Right atrium auricular region (tissue), 2 donors: ENCODE measurements at places on chromosomes 5 and 9.
A peak's percentile ranks its signal among the peaks of the same experiment; 100 is the strongest.

DNA sequence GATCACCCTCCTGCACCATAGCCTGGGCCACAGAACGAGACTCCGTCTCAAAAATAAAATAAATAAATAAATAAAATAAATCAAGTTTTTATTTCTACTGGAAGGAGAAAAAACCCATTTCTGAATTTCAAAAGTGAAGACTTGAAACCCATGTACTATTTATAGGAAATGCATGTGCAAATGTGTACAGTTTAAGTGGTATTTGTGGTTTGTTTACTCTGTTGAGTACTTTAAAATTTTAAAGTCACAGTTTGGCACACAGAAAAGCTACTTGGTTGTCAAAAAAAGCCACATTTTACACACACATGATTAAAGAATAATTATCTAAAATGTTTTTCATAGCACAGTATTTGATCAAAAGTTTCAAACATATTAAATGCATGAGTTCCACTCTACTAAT, 43.6 kb downstream of the NR3C1 start:
- DNase-seq = no peak

DNA sequence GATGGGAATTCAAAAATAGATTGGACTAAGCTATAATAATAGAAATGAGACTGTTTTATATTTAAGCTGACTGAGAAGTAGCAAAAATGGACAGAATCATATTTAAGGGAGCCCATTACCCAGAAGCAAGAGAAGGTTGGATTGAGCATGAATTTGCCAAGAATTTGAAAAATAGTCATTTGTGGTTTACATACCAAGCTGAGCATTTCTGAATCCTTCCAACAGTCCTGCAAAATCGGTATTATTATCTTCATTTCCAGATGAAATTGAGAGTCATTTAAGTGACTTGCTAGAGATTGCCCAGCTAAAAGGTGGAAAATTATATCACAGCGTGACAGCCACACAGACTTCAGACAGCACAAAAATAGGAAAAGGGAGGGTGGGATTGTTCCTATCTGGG, 48.4 kb downstream of the TNFSF15 start:
- no peak for DNase-seq

GRCh38 chr9:111891910-111892499, 4.6 kb upstream of the UGCG start:
- DNase-seq = no peak

DNA sequence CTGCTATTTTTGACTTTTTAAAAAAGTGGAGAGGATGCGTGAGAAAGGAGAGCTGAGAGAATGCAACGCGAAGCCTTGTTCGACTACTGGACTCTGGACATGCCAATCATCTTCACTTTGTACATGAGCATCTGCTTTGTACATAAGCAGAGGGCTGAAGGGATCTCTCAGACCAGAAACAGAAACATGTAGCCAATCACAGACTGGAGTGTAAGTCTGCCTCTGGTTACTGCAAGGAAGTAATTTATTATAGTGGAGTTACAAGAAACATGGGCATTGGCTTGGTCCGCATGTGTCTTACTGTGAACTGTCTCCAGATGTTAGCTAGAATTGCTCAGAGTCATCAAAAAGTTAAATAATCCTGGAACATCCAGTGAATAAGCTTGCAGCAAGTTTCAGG, 190.0 kb upstream of the GRAMD2B start:
- DNase-seq = no peak

DNA sequence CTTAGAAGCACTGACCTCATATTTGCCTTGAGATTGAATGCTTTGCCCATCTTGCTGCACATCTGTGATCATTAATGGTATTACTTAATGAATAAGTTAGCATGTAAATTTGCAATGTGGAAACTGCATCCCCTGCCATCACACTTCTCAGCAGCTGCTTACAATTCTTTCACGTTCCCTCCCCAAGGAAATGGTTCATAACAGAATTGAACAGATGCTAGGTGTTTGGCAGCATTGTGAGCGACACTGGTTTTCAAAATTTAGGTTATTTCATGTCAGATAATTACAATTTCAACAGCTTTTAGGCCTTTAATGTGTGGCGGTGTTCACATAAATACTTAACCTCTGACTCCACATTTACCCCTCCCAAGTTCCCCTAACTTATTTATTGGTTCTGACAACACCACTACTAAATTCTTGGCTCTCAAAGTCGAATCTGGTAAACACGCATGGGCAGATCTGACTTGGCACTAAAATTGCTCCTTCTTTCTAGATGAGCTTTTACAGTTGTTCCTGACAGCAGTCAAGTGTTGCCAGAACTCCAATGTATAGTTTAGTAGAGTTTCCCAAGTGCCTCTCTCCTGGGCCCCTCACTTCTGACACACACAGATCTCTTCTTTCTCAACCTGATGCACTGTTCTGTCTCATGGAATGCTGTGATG, 46.8 kb downstream of the SLC1A3 start:
- DNase-seq = no peak

DNA sequence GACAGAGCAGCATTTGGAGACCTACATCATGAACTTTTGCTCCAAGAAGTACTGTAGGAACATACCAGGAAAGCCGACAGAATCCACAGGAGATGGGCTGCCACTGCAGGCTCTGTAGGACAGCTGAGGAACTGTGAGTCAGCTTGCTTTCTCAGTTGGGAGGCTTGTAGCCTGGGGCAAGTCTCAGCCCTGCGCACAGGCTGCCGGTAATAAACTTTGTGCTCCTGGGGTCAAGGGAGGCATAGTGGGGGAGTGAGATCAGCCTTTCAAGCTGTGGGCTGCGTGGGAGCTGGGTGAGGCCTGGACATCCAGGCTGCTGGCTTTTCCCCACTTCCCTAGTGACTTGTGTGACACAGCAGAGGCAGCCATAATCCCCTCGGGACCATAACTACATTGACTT, 718.0 kb upstream of the CDH10 start:
- DNase-seq = no peak

DNA sequence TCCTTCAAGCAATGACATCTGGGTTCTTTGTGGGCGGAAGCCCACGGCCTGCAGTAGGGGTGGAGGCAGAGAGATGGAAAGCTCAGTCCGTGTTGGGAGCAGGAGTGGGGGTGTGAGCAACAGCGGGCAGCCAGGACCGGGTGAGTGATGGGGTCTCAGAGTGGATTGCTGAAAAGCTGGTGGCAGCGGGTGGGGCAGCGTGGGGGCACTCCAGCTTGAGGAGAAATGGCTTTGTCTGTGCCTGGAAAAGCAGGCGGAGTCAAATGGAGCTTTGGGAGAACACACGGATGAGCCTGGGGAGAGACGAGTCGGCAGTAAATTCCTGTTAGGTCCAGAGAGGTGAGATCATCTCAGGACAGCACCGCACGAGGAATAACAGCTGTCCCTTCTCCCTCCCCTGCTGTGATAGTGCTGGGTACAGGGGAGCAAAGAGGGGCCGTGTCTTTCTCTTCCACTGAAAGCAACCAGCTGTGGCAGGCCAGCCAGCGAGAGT, 42.1 kb downstream of the CACNA1B start:
- no peak for DNase-seq

DNA sequence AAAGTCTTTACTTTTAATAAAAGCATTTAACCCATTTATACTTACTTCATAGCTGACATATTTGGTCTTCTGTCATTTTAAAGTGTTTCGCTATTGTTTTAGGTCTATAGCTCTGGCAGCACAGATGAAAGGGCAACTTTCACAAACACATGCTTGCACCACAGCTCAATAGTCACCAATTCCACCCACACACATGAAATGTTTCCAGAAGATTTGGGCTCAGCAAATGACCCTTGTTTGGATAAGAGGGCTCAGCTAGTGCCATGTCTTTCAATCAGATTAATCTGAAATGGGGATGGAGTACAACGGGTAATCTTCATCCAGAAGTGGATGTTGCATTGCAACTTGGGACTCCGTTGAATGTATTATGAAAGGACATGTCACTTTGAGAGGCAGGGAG, 176.0 kb downstream of the FGF18 start:
- peak; percentile 18 for DNase-seq

DNA sequence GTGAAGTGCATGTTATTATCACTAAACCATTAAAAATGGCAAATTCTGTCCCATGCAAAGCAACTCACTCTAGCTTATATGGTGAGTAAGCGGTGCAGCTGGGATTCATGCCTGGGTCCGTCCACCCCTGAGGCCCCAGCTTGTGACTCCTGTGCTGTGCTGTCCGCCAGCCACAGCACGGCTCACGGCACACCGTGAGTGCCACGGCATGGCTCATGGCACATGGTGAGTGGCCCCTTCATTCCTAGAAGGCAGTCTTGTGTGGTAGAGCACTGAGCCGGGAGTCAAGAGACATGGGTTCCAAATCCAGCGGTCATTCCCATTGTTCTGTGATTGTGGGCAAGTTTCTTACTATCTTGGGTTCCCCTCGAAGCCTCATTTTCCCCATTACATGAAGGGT, 18.8 kb downstream of the RGS3 start:
- no peak for DNase-seq

GRCh38 chr9:125999504-125999881, 252.3 kb downstream of the PBX3 start:
- no peak for DNase-seq

GRCh38 chr5:69202497-69202896, 13.1 kb downstream of the CENPH start:
- no peak for DNase-seq

GRCh38 chr5:122073864-122074263, 4.2 kb downstream of the LOX start:
- DNase-seq = no peak

GRCh38 chr5:22258139-22258538, 595.0 kb downstream of the CDH12 start:
- DNase-seq = no peak

GRCh38 chr9:127113191-127113972, 9.1 kb downstream of the ANGPTL2 start:
- no peak for DNase-seq

- DNase-seq = no peak
Measured at GRCh38 chr9:643966-644365, 197.5 kb upstream of the DMRT1 start.

GRCh38 chr9:35482071-35482470, 7.8 kb upstream of the RUSC2 start:
- no peak for DNase-seq

- no peak for DNase-seq
Measured at GRCh38 chr5:17056141-17056631, 120.1 kb upstream of the MYO10 start.

GRCh38 chr9:73050887-73051550, 98.2 kb upstream of the ALDH1A1 start:
- no peak for DNase-seq

DNA sequence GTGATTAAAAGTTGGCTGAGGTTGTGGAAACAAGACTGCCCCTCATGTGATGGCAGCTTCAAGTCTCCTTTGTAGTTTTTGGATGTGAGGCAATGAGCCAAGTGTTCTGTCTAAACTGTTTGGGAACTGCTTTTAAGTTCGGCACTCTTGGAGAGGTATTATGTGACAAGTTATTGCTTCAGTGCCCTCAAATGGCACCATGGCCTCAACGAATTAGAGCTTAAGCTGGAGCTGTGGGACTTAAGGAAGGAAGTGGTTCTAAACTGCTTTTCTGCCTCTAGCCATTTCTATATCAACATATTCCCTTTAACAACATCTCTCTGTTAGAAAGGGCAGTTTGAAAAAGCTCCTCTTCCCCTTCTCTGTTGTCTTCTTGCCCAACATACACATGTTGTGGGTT, 227.7 kb downstream of the RFK start:
- DNase-seq = no peak

- DNase-seq = no peak
Measured at GRCh38 chr5:9847631-9848030, 217.5 kb upstream of the TAS2R1 start.

DNA sequence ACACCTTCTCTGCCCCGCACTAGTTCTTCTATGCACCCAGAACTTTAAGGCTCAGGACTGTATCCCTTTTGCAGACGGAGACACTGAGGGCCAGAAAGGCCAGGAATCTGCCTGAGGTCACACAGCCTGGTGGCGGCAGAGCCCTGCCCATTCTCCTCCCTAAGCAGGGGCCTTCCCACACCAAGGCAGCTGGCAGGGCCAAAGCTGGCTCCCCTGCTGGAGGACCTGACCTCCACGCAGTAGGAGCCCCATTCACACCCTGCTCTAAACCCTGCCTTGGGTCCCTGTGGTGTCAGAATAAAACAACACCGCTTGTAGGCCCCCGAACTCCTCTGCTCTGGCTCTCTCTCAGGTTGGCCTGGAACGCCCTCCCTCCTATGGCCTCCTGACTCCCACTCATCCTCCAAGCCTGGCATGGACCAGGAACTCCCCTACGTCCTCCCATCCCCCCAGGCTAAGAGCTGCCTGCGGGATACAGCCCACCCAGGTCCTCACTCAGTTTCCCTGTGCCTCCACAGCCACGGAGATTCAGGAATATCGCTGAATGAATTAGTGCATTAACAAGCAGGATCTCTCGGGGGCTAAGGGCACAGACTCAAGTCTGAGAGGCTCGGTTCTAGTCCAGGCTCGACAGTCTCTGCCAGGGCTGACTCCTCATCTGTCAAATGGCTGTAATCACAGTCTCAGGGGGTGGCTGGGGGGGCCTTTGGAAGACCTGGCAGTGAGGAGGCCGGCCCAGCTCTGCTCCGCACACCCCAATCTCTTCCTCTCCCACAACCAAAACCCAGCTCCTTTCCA, 2.8 kb downstream of the ST6GALNAC6 start:
- DNase-seq = no peak

- no peak for DNase-seq
Measured at GRCh38 chr5:144453753-144454152, 283.1 kb downstream of the KCTD16 start.

DNA sequence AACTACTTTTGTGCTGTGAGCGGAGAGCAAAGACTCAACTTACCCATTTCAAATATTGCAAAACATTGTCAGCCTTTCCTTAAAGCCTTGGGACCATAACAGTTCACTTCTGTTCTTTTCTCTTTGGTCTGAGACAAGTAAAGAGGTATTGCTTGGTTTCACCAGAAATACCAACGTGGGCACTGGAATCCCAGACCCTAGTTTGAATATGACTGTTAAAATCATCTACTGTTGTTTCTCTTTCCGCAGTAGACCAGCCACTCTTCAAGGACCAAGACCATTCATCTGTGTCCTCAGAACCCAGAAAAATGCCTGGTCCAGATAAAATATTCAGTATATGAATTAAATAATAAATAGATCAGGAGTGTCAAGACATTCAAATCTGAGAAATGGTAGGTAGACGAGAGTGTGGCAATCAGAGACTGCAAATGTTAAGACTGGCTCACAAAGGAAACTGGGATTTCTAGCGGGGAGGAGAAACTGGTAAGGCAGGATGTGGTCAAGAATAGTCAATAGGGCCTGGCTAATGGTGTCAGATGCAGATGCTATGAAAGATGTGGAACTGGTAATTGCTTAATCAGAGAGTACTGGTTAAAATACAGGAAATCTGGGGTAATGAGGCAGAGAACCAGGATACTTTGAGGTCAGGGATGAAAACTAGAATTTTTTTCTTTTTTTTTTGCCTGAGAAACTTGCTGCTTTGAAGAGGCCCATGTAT, 82.1 kb upstream of the IL33 start:
- no peak for DNase-seq

- DNase-seq = peak; percentile 86
Measured at GRCh38 chr5:88883059-88883835, at the start of gene MEF2C. Gene MEF2C (minus strand): TSS chr5:88883184. CDS start chr5:88823788, 59,396 bp downstream.
